H7 (cell line): ENCODE measurements at places on chromosomes 6 and 20. TPM values are rescaled to one million over a fixed set of nuclear protein-coding genes. Genes with fewer than 3 reads are reported as not detected.

Gene ZSCAN16
- 4.0 and 4.3 TPM in 2 replicates for total RNA-seq

Gene KCNK5
- 23.8 and 30.1 TPM in 2 replicates for total RNA-seq

Gene ZNF341
- 6.7 and 7.0 TPM in 2 replicates for total RNA-seq

Gene HS3ST5
- 0.55 and 0.78 TPM in 2 replicates for total RNA-seq

Gene TREM1
- not detected in 2 replicates for total RNA-seq

Gene PRL
- not detected in 2 replicates for total RNA-seq

Gene LPA
- not detected in 2 replicates for total RNA-seq

Gene TNFRSF6B
- not detected in 2 replicates for total RNA-seq

GRCh38 chr6:107803957-107804356 lies 20.2 kb downstream of the SCML4 start:
- DNase-seq = no peak

- no peak for DNase-seq
These were observed 469.3 kb downstream of the HAO1 start for GRCh38 chr20:7470912-7471311.

DNA sequence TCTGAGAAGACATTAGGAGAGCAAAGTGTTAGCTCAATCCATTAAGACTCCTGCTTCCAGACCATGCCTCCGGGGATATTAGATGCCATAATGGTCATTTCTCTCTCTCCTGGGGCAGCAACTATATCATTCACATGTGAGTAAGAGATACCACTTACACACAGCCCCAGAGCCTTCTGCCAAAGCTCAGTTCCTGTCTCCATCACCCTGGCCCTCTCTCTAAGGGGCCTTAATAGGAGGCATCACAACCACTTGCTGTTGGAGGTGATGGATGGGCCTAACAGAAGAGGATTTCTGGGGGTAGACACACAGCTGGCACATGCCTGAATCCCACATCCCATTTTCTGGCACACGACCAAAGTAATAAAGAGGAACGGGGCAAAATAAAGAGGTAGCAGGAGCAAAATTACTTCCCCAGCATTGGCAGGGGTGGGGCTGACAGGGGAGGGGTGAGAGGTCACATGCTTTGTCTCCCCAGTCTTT lies 34.0 kb upstream of the VSTM2L start:
- DNase-seq = no peak

DNA sequence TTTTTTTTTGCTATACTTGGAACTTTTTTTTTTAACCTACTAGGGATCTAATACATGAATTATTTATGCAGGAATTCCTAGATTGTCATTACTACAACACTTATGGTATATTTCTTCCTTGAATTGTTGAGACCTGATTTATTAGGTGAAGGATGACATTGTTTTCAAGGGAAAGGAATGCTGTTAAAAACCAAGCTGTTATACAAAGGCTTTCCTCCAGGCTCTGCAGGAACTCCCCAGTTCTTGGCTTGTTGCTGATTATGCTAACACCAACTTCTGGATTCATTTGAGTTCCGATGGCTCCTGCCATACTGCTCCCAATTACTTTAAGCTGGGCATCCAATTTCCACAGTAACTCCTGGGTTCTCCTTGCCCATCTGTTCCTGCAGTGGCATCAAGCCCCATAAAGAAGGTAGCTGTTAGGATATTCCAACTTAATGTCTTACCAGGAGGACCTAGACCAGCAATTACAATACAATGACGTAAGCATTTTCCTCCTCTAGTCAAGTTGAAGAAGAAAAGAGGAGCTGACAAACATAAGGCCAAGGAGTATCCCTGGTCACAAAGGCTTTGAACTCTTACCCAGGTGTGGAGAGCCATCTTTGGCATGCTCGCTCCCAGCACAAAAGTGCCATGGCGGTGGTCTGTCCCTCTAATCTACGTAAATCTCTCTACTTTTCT lies 215.9 kb upstream of the AGPAT4 start:
- DNase-seq = no peak

GRCh38 chr20:18971574-18971973 lies 158.0 kb downstream of the SCP2D1 start:
- no peak for DNase-seq

DNA sequence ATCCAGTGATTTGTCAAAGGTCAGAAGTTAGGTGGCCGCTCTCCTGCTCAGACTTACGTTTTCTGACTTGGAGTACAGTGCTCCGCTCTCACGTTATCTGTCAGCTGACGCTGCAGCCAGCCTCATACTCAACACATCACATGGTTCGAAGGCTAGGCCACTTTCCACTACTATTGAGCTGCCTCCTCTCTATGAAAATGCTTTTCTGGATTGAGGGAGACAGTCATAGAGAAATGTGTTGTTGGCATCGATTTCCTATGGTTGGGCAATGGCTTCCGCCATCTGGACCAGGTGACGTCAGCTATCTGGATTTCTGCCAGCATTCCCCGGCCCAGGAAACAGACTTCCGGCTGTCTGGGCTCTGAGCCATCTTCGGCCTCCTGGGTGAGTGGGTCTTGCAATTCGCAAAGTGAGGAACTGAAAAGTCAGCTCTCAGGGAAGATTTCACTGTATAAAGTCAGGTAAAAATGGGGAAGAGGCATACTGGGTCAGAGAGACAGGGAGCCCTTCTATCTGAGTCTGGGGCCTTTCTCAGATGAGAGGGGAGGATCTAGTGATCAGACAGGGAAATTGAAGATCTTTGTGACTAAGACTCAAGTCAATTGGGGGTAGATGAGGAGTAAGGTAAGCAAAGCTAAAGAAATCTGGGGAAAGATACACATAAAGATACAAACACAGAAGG lies 37.5 kb upstream of the IER3 start:
- DNase-seq = no peak

GRCh38 chr6:159513914-159514313 lies 179.1 kb downstream of the SOD2 start:
- no peak for DNase-seq

GRCh38 chr6:12328701-12329100 lies 38.5 kb downstream of the EDN1 start:
- DNase-seq = no peak

DNA sequence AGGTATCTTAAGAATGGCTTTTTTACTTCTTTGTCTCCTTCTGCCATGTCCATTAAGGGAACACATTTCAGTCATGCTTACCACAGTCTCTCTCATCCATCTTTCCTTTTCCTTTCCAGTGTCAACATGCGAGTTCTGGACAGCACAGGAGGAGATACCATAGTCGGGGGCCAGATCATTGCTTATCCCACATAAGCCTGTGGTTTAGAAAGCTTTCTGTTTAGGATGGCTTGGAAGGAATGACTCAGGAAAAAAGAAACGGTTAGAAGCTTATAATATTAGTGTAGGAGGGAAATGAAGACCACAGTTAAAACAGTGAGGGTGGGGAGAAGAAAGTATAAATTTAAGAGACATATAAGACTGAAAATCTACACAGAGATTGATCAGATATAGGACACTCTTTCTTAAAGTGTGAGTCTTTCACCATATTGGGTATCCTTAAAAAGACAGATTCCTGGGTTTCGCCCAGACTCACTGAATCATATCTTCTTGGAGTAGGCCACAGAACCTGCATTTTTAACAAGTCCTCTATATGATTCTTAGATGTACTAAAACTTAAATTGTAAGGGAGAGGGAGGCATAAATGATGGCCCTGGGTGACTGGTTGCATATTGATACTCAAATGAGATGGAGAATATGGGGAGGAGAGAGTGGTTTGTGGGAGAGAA lies 36.1 kb downstream of the DSE start:
- no peak for DNase-seq

DNA sequence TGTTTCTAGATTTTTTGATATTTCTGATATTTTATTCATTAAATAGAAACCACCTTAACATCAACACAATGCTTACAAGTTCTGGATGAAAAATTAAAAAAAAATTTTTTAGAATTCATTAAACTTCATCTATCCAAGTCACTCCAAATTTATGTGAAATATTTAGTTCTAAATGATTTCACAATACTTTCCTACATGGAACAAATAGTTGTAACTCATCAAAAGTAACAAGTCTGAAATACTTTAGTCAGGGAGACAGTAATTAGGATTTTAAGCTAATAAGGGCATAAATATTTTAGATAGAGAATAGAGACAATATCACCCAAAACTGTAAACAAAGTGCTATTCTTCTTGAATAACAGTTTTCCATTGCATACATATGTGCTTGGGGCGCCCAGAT lies 147.8 kb downstream of the HIVEP2 start:
- no peak for DNase-seq
